RWPE1 (cell line): ENCODE measurements at places on chromosomes 1 and 21.

DNA sequence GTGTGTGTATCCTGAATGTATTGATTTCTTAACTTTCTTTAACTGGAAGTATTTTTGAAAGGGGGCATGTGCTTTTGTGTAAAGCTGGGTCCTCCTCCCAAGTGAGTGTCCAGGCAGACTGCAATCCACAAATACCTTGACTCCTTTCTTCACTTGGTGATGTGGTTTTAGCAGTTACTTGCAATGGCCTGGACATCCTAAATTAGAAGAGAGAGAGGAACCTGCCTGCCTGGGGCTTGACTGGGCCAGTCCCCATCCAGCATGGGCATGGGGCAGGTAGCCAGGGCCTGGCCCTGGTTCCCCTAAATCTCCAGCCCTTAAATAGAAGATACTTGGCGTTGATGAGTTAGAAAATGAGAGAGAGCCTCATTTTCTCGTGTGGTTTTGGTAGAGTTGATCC, 159.7 kb downstream of the PGBD5 start:
- DNase-seq: no peak

DNA sequence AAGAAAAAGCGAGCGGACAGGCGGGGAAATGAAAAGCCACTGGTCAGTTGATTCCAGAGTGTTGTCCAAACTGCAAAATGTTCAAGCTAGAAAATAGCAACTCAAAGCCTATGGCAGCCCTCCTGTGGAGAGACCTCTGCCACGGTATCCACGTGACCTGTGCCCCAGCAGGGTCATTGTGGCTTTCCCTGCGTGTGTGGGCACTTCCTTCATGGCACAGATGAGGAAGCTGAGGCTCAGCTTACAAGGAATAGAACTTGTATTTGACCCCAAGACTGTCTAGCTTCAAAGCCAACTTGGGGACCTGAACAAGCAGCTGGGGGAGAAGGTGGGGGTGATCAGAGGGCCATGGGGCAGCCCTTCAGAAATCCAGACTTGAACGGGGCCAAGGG, 15.6 kb upstream of the PLEKHG5 start:
- no peak for DNase-seq

DNA sequence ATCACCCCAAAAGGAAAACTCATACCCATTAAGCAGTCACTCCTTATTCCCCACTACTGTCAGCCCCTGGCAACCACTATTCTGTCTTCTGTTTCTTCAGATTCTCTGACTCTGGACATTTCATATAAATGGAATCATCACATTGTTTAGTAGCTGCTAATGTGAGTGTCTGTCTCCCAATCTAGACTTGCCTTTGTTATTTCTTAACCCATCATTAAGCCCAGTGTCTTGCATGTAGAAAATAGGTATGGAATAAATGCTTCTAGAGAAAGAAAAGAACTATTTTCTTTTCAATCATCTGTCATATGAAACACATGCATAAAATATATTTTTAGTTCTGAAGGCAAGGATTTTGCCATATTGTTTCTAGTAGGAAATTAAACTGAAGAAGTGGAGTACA, 610.0 kb downstream of the PLPP3 start:
- no peak for DNase-seq

- DNase-seq: no peak
Observed at GRCh38 chr1:108716437-108717230, 3.9 kb downstream of the FNDC7 start.

DNA sequence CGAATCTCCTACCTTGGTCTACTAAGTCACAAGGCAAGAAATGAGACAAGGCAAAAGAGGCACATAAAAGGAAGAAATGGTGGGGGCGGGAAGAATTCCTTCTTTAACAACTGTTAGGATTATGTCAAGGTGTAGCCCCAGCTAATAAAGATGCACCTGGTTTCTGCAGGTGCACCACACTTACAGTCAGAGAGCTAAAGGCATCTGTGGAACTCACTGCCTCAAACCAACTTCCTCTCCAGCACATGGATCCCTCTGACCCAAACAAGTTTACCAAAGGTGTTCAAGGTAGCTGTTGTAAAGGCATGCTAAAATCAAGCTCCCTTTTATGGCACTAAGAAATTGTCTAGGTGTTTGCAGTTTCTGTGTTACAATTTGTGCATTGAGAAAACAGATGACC, 38.1 kb downstream of the TGFBR3 start:
- DNase-seq: no peak

DNA sequence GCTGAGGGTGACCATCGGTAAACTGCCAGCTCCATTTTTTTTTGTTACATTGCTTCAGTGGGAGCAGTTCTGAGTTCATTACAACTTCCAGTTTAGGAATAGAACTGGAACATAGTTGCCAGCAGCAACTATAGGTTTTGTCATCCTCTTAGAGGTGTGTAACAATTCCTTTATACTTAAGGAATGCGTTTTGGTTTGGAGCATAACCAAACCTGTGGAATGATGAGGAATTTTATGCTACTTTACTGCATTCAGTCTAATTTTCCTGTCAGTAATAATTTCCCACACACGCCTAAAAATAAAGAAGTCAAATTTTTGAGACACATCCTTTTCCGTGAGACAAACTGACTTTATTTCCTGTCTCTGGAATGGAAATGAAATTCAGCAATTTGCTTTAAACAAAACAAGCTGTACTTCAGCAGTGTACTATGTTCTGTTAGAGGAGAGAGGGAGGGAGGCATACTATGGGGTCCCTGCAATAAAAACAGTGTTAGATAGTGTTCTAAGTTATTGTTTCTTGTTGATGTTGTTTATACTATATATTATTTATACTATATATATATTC, 4.8 kb upstream of the AMPD1 start:
- no peak for DNase-seq

GRCh38 chr21:44801468-44802395, at the start of gene UBE2G2:
Gene UBE2G2, minus strand, starts transcription at chr21:44801820. Its CDS starts 72 bp downstream, at chr21:44801748.
- DNase-seq: peak; percentile 84

DNA sequence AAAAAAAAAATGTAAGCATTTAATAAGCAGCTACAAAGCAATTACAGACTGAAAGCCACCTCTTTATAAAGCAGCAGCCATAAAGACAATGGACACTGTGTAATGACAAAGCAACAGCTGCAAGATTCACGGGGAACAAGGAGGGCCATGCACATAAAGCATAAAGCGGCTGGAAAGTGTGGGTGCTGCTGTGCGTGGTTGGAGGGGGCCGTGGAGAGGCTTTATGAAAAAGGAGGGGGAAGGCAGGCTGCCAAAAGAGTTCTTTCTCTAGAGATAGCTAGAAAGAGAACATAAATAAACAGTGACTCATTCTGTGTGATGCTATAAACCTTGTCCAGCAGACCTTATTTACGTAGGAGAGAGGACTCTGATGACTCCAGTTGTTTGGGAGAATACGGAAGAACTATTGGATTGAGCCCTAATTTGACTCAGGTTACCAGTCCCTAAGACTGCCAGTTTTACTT, 49.3 kb downstream of the ADAMTS1 start:
- DNase-seq: peak; percentile 67

DNA sequence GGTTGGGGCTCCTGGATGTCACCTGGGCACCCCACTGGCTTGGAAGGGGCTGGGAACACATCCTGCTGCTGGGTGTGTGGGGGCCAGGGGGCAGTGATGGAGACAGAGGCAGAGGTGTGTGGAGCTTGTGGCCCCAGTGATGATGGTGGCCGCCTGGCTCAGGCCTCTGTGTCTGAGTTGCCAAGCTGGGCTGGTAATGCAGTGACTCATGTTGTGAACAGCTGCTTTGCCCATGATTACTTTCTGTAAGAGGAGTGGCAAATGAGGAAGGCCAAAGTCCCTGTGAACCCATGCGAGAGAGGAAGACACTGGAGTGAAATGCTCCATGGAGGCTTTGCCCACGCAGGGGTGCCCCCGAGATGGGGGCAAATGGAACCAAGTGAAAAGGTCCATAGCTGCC, 86.8 kb downstream of the KCNJ6 start:
- DNase-seq: peak; percentile 51

- no peak for DNase-seq
Observed at GRCh38 chr1:21237446-21238088, 52.7 kb downstream of the ECE1 start.

- DNase-seq: no peak
Observed at GRCh38 chr1:160267284-160267991, 5.1 kb upstream of the DCAF8 start.

- DNase-seq: peak; percentile 47
Observed at GRCh38 chr1:172533513-172534151, 682 bp downstream of the SUCO start.
